ELR (cell line): ENCODE measurements at places on chromosomes 3 and 15.

DNA sequence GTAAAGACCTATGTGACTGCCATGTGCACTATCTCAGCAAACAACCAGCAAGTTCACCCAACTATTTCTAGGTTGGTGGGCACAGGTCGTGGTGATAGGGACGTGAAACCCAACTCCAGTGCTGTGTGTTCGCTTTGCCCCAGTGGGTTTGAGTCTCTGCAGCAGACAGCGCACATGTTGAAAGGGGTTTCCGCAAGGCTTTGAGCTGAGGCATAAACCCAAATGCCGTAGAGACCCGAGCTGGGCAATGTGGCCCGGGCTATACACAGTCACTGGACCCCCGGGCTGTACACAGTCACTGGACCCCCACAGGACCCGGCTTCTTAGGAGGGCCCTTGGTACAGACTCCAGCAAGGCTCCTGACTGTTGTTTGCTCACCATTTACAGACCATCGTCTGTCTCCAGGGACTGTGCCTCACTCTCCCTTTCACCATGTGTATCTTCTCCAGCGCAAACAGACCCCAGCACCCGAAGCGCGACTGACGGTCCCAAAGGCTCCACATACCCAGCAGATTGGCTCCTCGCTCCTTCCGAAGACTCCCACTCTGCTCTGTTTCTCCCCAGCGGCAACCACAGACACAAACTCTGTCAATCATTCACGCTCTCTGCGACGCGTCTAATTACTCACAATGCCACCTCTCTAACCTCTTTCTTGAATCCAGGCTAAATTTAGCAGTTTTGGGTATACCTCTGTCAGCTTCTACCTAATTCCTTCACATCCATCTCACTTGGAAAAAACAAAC, 31.2 kb downstream of the PCSK6 start:
- no peak for DNase-seq

DNA sequence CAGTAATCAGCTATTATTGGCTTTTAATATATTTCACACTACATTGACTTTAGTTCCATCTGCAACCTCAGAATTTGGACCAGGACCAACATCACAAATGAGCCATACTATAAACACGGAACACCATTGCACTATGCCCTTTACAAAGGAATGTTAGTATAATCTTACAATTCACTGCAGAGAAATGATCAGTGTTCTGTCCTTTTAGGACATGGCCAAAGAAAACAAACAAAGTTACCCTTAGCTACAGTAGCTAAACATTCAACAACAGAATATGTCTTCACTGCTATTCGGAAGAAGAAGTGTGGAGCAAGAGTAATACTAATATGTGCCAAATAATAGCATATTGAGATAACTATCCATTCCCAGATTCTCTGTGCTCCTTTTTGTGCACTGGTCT, 90.4 kb downstream of the NAALADL2 start:
- peak; percentile 77 for DNase-seq

GRCh38 chr3:190531406-190531805, 17.5 kb downstream of the IL1RAP start:
- DNase-seq = no peak

DNA sequence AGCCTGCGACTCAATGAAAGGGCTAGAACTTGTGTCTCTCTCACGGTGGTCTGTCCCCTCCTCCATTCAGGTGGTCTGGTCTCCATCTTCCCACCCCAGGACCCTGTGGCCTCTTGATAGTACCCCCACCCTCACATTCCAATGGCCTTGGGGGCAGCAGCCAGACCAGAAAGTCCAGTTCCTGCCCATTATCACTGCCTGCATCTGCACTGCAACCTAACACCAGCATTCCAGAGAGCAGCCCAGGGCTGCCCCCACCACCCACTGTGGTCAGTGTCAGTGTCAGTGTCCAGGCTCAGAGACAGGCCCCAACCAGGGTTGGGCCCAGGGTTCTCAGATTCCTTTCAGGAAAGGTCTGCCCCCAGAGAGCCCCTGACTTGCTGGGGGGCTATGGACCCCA, 12.6 kb downstream of the IGDCC3 start:
- DNase-seq = no peak

- peak; percentile 67 for DNase-seq
Measured at GRCh38 chr15:72599855-72600464, 54.5 kb upstream of the GOLGA6B start.

GRCh38 chr3:170033489-170033888, 4.3 kb upstream of the GPR160 start:
- DNase-seq = no peak

- DNase-seq = peak; percentile 82
Measured at GRCh38 chr15:89057506-89058133, 30.6 kb upstream of the ABHD2 start.

- no peak for DNase-seq
Measured at GRCh38 chr3:49805367-49805782, 2.3 kb downstream of the INKA1 start.

- DNase-seq = no peak
Measured at GRCh38 chr15:35506272-35506870, 39.6 kb downstream of the DPH6 start.

- peak; percentile 57 for DNase-seq
Measured at GRCh38 chr3:19931767-19932188, 2.2 kb downstream of the EFHB start.

- DNase-seq = peak; percentile 97
Measured at GRCh38 chr15:101201411-101202174, 50.3 kb downstream of the CHSY1 start.

GRCh38 chr3:31402117-31402516, 130.6 kb upstream of the STT3B start:
- no peak for DNase-seq

GRCh38 chr3:168544097-168544957, 448.6 kb upstream of the GOLIM4 start:
- peak; percentile 6 for DNase-seq

DNA sequence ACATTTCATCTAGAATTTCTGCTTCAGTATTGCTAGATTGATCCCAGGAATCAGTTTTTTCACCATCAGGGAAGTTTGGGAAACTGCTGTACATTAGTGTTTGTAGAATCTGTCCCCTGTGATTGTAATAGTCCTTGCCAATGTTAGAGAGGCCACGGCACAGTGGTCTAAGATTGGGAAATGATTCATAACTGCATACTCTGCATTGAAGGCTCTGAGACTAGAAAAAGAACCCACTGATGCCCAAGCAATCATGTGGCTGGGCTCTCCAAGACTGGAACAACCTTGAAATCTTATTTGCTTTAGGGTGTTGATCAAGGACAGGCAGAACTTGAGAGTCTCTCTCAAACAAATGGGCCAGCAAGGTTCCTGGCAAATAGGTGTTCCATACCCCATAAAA, 245.6 kb upstream of the LRTM1 start:
- DNase-seq = no peak

- DNase-seq = no peak
Measured at GRCh38 chr3:66466606-66467270, 34.1 kb downstream of the LRIG1 start.

DNA sequence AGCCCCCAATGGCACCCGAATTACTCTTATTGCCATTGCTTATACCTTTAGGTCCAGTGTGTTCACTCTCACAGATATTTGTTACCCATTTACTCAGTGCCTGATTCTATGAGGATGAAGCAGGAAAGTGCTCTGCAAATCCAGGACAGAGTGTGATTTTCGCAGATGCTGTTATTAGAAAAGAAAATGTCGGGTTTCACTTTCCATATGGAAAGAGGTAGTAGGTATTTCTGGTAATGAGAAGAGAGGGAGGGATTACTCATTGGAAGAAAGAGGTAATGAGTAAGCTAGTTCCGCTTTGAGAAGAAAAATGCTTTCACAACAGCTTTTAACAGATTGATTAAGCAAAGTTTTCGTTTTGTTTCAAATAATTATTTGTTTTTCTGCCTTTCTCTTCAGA, 336.3 kb upstream of the CFAP20DC start:
- DNase-seq = no peak

DNA sequence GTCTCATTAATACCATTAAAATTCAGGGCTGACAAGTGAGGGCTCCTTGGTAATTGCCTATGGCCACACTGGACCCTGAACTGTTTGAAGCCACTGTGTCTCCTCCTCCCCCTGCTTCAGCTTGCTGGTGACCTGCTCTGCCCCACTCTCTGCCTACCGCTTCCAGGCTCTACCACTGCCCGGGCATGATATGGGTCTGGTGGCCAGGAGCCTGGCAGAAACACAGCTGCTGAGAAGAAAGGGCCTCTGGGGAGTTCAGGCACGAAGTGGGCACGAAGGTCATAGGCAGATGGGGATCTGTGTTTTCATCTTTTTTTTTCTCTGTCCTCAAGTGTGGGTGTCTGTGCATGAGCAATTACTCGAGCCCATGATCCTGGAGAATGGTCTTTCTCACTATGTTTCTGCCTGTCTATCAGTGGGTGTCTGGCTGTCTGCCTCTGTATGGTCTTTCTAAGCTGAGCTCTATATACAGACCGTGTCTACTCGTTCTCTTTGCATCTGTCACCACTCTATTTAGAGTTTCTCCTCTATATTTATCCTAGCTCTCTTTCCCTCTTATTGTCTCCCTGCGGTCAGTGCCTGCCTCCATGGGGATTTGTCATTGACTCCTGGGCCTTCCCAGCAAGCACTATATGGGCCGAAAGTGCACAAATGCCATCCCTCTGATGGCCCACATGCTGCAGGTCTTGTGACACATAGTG, 42.1 kb upstream of the EPHB1 start:
- no peak for DNase-seq

GRCh38 chr3:173943264-173943663, 545.7 kb downstream of the NLGN1 start:
- DNase-seq = no peak

DNA sequence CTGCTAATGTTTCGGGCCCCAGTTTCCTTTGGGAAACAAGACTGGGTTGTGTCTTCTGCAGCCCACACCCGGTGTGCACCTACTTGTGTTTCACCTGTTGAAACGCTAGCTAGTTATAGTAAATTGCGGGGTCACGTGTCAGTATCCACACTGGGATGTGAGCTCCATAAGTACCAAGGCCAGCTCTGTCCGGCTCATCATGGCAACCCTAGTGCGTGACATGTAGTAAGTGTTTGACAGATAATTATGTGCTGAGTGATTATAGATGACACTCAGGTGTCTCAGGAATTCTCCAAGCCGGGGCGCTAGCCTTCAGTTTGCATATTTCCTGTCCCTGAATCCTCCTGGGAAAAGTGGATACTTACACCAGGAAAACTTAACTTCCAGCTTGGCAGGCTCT, 12.8 kb downstream of the APOD start:
- no peak for DNase-seq

GRCh38 chr3:195838714-195839113, 27.0 kb upstream of the MUC4 start:
- no peak for DNase-seq

GRCh38 chr15:68112706-68113105, 58.6 kb downstream of the PIAS1 start:
- peak; percentile 40 for DNase-seq

DNA sequence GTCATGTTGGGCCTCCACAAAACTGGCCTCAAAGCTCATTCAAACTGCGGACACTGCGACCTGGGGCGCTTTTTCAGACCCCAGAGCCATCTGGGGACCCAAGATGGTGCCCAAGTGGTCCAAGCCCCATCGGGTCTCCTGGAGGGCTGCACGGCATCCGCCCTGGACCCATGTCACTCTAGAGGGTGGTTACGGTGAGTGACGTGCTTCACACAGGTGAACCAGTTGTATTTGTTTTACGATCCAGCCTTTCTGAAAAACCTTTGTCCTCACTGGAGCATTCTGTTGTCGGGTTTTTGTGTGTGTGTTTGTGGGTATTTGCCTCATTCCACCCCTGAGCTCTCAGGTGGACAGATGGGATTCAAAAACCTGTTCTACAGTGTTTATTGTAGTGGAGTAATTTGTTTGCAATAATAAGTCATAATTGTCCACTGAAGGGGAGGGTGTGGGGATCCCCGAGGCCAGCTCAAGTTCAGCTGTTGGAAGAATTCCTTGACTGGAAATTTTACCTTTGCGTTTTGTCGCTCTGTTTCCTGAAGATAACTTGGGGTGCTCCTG, 1.9 kb downstream of the SLC51A start:
- DNase-seq = no peak

DNA sequence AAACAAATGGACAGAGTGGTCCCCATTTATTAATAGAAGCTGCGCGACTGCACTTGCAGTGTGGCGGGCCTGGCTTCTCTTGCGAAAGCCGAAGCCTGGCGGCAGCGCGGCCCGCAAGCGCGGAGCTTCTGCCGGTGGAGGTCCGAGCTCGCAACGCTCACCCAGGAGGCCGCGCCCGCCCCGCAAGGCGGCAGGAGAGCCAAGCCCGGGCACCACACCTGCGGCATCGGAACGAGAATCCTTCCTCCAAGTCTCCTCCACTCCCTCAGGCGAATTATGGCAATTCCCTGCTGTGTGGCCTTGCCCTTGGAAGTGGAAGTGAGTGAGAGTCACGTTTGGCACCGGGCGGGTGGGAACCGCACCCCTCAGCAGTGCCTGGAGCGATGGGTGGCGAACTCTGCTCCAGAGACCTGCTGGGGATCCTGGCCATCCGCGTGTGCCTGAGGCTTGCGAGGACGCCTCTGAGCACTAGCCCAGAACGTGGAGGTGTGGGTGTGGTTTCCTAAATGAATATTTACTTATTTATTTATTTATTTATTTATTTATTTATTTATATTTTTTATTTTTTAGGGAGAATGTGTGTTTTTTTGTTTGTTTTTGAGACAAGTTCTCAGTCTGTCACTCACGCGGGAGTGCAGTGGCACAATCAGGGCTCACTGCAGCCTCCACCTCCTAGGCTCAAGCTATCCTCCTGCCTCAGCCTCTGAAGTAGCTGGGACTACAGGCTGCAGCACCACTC, 133.7 kb upstream of the UBE2E1 start:
- DNase-seq = no peak

DNA sequence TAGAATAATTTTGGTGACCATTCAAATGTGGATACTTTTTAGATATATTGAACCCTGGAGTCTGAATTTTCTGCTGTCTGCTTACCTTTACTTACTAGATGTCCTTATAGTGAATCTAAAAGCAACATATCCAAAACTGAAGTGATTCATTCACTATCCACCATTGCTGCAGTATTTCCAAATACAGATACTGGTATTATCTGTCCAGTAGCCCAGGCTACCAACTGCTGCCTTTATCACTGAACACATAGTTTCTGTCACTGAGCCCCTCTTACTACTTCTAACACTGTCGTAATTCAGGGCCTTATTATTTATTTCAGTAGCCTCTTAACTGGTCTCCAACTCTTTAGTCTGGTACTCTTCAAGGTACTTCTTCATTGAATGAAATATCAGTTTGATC, 49.2 kb downstream of the SLMAP start:
- no peak for DNase-seq

DNA sequence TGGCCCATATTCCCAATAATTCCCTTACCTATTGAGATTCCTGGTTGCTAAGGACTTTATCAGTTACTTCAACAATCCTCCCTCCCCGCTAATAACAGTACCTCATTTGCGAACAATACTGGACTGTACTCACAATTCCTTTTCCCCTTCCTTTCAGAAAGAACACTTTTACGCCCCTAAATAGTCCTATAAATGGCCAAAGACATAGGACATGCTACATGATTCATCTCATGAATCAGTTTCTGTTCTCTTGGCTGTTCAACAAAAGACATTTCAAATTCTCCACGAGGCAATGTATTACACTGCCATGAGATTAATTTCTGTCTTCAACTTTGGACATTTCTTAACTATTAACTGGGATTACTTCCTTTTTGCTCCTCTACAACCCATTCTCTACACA, 264.4 kb downstream of the TIGIT start:
- DNase-seq = peak; percentile 34

GRCh38 chr3:78941587-78941986, 826.2 kb downstream of the ROBO1 start:
- DNase-seq = peak; percentile 49

- DNase-seq = no peak
Measured at GRCh38 chr3:167507954-167508353, 34.1 kb upstream of the SERPINI2 start.
